ENCODE measurements at places on chromosomes 4 and X.

DNA sequence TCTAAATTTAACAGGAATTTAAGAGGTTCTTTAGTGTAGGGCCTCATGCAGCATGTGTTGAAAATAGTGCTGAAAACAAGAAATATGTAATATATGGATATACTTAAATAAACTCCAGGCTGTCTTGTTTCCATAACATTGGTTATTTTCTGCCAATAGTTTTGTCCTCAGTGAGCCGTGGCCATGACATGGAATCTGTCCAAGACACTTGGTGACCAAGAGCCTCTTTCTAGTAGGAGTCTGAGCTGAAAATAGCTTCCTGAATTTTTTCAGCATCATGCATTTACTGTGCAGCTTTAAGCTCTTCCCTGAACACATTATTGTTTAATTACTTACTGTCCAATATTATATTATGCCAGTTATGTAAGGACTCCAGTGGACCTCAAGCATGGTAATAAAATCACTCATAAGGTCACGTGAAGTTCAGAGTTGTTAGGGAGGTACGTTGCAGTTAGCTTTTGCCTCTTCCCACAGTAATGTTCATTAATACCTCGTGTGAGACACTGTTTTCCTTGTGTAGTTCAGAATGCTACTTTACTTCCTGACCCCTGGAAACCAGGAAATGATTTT is 488.2 kb downstream of the GRID2 start:
- no peak for DNase-seq

DNA sequence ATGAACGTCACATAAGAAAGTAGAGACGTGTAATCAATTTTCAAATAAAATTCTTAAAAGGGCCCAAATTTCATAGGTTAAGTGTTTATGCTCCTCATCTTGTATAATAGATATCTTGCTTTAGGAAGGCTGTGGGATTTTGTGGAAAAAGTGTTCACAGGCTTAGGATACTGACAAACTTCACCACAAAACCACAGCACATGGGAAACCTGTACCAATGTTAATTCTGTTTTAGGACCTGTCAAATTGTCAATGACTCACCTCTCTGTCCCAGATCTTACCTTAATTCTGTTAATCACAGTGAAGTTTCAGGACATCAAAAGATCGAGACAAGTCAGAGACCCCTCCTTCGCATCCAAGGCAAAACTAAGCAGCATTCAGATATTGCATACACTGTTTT is 24.2 kb downstream of the FGFBP1 start:
- DNase-seq: peak; percentile 64

- DNase-seq: peak; percentile 16
These were observed 2.7 kb downstream of the TMEM154 start for GRCh38 chr4:152677117-152677516.

DNA sequence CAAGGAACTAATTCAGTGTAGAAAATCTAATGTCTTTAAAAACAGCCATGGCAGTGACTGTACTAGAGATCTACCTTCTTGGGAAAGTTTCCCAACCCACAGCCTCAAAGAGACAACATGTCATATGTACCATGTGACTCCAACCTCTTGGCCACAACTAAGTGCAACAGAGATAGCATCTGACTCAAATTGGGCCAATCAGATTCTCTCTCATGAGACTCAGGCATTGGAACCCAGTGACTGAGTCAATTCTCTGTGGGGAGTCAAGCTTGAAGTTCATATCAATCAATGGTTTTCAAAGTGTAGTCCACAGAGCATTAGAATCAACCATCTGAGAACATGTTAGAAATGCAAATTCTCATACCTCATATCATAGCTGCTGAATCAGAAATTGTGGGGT is 123.3 kb downstream of the MBNL3 start:
- no peak for DNase-seq

GRCh38 chr4:41550308-41550707 is 12.4 kb downstream of the LIMCH1 start:
- no peak for DNase-seq

- peak; percentile 32 for DNase-seq
These were observed 74.6 kb downstream of the MAP3K15 start for GRCh38 chrX:19440713-19441112.
